ENCODE measurements at places on chromosomes 7 and 10.

DNA sequence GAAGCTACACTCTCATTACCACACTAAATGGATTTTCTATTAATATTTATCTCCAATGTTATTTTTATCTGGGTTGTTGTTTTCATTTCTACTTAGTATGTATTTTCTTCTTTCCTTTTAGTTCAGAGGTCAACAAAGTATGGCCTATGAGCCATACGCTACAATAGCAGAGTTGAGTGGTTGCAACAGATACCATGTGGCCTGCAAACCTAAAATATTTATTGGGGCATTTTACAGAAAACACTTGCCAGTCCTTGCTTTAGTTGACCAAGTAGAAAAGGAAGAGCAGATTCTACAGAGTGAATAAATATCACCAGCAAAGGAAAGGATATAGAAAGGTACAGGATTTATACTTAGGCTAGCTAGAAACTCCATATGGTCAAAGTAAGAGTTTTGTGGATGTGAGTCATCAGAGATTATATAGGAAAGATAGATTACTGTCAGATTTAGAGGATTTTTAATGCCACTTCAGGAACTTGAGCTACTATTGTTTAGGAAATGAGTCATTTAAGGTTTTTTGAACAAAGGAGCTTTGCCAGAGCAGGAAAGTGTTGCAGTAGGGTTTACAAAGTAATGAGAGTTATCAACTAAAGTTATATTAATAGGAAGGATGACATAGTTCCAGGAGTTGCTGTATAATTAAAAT, 323.3 kb upstream of the KAT6B start:
- no peak for DNase-seq

DNA sequence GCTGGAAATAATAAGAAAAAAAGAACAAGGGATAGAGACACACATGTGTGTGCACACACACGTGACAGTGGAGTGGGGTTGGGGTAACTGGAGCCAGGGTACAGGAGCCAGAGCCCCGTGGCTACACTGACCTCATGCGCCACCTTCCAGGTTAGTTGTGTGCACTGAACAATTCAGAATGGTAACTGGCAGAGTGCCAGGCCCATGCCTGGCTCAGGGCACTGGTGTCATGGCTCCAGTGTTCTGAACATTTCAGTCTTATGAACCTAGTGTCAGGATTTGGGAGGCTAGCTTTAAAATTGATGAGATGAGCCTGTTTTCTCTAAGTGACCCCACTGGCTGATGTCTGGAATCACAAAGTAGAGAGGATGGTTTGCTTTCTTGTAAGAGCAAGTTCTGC, 269.6 kb downstream of the SORCS3 start:
- no peak for DNase-seq

- no peak for DNase-seq
These were observed 55.3 kb downstream of the NCAPG2 start for GRCh38 chr7:158649279-158649678.

DNA sequence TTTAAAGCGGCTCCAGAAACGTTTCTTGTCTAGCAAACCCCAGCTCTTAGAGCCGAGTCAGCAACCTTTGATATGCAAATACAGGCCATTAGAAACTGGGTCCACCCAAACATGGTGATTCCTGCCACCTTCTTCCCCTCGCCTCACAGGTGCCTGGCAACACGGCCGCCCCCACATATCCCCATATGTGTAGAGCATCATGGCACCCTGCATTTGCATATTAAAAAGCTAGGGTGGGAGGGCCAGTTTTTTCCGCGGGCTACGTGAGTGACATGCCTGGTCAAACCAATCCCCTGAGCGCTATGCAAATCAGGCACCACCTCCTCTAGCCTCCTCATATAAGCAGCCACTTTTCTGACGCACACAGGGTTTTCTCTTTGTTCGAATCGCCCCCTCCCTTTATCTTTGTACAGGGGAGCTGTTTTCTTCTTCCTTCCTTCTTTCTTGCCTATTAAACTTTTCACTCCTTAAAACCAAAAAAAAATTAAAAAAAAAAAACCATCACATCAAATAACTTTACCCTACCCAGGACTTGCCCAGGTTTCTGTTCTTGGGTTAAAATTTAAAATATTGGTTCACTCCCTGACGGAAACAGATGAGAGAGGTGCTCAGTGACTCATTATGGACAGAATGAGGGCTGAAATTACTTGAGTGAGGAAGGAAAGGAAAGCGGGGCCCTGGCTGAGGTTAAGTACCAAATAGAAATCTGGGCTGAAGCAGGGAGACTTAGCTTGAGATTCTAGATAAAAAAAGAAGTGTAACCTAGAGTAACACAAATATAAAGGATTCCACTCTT, 59.8 kb downstream of the COA1 start:
- DNase-seq, result peak; percentile 86

DNA sequence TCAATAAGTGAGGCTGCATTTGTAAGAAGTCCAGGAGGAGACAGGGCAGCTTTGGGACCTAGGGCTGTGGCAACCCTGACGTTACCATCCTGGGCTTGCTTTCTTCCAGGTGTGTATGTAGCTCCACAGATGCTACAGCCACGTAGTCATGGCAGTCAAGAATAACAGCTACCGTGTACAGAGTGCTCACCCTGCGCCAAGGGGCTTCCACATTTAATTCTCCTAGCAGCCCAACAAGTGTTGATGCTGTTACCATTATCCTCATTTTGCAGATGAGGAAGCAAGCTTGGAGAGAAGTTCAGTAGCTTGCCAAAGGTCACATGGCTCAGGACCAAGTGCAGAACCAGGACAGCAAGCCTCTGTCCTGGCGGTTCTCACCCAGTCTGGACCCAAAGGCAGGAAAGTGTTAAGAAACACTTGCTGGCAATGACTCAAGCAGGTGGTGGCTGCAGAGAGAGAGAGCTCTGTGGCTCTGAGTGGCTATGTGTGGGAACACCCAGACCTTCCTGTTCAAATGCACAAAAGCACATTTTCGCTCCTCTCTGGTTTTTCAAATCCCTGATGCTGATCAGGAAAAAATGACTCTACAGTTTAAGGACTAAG, 89.8 kb downstream of the CREM start:
- DNase-seq, result peak; percentile 19

DNA sequence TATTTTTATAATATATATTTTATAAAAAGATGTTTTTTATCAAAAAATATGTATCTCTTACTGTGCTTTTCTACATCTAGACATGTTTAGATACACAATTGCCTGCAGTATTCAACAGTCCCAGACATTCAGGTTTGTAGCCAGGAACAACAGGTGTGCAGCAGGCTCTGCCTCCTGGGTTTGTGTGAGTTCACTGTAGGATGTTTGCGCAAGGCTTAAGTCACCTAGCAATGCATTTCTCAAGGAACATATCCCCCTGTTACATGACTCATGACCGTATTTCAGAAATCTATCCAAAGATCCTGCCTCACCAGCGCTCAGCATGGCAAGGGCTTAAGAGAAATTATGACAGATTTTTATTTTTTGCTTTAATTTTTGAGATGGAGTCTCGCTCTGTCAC, 41.5 kb downstream of the PITRM1 start:
- DNase-seq, result no peak

DNA sequence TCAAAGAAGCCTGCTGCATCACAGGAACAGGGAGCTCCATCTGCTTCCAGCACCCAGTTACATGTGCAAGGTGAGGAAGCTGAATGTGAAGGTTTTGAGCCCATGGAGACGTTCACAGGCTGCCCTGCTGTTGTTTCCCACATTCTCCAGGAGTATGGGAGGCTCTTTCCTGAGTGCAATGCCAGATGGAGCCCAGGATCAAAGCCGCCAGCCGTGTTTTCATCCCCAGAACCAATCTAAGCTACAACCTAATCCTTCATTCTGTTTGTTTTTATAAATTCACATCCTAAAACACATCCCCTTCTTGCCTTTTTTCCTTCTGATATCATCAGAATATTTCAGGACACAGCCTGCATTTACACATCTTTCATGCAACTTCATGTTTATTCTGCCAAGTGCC, 98.9 kb upstream of the PRR15 start:
- DNase-seq, result no peak

DNA sequence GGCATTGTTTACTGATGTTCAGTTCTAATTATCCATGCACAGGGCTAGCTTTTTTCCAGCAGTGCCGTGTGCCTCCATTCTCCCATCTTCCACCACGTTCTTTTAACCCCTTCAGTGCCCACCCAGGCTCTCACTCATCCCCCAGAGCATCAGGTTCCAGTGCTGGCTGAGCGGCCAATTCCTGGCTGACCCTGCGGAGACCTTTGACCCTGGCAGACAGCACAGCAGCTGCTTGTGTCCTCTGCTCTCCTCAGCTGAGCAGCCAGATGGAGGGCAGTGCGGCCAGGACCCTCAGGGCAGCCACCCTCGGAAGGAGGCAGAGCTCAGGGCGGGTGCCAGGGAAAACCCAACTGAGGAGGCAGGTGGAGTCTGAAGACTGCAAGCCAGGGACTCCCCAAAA, 48.4 kb downstream of the ZNF503 start:
- DNase-seq, result no peak

DNA sequence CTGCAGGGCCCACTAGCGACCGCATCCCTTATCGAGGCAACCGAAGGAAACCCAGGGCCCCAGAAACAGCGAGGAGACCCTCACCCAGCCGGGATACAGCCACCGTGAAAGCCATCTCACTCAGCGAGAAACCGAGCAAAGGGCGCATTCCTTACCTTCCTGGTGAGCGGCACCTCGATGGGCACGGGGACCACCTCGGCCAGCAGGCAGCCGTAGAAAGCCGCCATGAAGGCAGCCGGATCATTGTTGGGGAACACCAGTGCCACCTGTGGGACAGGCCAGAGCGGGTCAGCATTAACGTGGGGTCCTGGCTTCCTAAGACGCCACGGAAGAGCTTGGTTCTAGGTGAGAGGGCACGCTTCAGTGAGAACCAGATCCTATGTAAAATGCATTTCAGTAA, 263.7 kb downstream of the ZMYND11 start:
- DNase-seq, result no peak

DNA sequence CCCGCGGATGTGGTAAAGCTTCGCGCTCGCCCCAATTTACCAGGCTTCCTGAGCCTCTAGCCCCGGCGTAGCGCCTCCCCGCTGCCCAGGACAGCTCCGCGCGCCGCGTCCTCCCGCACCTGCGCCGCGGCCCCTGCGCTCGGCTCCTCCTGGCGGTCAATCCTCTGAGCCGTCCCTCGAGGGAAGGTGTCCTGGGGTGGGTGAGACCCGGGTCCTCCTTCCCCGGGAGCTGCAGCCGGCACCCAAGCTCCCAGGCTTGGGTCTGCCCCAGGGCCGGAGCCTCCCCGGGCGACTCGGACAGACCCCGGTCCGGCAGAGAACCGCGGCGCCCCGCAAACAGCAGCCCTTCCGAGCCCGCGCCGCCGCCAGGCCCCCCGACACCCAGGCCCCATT, 512 bp downstream of the OSBPL3 start:
- peak; percentile 82 for DNase-seq

GRCh38 chr10:35934642-35934995, 292.5 kb upstream of the FZD8 start:
- no peak for DNase-seq

GRCh38 chr7:2880874-2881533, 36.9 kb upstream of the GNA12 start:
- no peak for DNase-seq

- no peak for DNase-seq
These were observed 64.8 kb downstream of the LANCL2 start for GRCh38 chr7:55429835-55430499.

GRCh38 chr10:48800007-48800675, 115.5 kb downstream of the WDFY4 start:
- DNase-seq, result no peak

- DNase-seq, result no peak
These were observed 48.1 kb upstream of the COMTD1 start for GRCh38 chr10:75283671-75284470.

- no peak for DNase-seq
These were observed 213.0 kb upstream of the CHRM2 start for GRCh38 chr7:136655414-136655813.

- DNase-seq, result no peak
These were observed 18.3 kb downstream of the VOPP1 start for GRCh38 chr7:55554038-55554437.

DNA sequence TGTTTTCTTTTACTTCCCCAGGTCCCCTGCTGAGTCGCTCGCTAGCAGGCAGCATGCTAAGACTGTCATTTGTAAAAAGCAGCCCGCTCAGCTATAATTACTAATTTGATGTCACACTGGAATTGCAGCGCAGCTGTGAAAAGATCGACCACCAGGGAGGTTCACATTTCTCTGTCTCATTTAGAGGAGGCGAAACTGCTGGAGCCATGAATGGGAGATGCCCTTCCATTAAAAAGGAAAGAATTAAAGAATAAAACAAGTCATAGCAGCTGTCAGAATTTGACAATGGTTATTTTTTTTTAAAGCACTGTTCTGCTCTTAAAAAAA, 153.5 kb downstream of the PIP4K2A start:
- DNase-seq, result no peak

DNA sequence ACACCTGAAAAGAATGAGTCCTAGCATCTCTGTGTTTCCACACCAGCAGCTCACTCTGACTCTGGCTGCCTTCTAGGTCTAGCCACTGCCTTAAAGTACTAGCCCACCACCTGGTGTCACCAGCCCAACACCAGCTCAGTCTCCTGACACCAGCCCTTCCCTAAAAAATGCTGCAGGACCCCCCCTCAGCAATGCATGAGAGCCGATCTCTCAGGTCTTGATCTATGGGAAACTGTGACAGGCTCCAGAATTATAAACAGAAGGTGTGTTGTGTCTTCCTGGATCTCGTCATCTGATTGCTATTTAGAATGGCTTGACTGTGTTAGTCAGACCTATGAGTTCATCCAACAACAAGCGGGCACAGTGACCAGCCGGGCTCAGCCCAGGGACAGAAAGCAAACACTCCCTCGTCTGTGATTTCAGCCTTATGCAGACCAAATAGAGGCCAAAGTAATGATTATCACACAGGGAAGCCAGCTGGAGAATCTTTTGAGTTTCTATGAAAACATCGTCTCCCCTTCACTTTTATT, 66.6 kb downstream of the CUBN start:
- DNase-seq, result no peak

DNA sequence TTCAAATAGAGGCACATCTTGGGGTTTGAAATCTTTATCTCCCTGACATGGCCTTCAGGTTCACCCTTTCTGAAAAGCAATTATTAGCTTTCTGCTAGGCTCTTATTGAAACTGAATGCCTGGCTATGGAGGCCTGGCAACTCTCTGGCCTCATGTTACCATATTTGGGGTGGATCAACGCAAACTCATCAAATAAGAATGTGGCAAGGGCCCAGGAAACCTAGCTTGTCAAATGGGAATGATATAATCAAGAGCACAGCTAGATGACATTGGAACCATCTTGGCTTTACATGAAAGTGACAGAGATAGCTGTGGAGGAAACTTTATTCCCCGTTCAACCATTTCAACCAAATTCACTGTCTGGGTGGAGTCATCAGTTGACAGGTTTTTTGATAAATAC, 202.8 kb upstream of the SMIM30 start:
- no peak for DNase-seq

DNA sequence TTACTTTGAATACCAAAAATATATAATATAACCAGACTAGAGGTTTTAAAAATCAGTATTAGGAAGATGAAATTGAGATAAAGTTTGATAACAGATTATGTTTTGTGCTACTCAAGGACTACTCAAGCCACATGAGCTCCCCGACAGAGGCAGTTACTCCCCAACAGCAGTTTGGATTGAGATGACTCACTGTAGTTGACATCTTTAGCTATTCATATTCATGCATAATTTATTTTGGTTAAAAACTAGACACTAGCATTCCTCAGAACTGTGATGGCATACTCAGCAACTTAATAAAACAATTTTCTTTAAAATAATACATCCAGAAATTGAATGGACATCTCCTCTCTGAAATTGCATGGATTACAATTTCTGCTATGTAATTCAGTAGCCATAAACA, 19.6 kb downstream of the PCLO start:
- no peak for DNase-seq

All from activated naive CD4-positive, alpha-beta T cell treated with Interleukin-2 at 50 U/mL for 16 hours (primary cell).